ENCODE measurements at places on chromosomes 12 and 14. TPM values are rescaled to one million over a fixed set of nuclear protein-coding genes. Genes with fewer than 3 reads are reported as not detected.

Gene NCKAP5L
- total RNA-seq = 4.9 TPM

Gene CLEC9A
- total RNA-seq = not detected

Gene RDH12
- 0.79 TPM for total RNA-seq

Gene TAS2R46
- 0.23 TPM for total RNA-seq

Gene ADGRD1
- 0.14 TPM for total RNA-seq

Gene KRT77
- total RNA-seq = not detected
